ENCODE measurements at places on chromosomes 5 and 9.

DNA sequence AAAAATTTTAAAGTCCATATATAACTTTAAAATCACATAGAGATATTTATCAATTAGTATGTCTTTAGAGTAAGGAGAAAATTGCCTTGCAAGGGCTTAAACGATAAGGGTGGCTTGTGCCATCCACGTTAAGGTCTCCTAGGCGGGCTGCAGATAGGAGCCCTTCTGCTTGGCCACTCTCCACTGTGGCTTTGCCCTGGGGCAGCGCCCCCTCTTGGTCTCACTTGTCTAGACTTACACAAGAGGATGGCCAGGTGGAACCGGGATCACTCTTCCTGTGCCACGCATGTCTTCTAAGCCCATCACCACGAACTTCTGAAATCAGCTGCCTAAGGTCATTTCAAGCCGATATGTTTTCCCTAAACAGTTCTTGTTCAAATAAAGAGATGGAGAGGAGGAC, 2.9 kb downstream of the FPGS start:
- DNase-seq, result no peak

DNA sequence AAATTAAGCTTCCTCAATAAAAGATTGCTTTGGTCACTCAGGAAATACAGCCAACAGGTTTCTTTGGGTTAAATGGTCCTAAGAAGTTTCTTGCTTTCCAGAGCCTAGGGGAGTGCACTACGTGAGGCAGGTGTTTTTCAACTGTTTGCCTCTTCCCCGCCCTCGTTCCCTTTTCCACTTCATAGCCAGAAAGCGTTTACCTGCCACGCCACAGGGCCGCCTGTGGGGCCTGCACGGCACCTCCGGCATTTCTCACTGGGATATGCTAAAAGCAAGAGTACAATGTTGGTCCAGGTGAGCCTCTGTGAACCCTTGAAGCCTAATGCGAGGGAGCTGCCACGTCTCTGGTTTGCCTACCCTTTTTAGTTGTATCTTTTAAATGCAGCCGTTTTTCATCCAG, 167.6 kb upstream of the OTULINL start:
- DNase-seq, result no peak

DNA sequence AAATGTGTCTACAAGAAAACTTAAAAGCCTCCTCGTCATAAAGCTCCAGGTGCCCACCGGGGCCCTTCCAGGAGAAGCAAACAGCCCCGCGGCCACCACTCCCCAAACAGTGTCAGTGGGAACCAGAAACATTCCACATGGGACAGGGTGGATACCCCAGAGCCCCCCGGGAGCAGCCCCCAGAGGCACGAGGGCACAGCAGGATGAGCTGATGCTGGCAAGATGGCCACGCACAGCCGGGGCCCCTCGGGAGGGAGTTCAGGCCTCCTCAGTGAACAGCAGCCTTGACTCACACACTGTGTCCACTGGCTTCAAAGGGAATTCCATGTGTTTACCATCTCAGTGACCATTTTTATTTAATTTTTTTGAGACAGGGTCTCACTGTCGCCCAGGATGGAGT, 10.5 kb downstream of the EXD3 start:
- no peak for DNase-seq

GRCh38 chr5:55226027-55226933, 835 bp downstream of the MCIDAS start:
- no peak for DNase-seq

- DNase-seq, result no peak
Observed at GRCh38 chr9:108586471-108587139, 269.2 kb downstream of the ACTL7B start.

DNA sequence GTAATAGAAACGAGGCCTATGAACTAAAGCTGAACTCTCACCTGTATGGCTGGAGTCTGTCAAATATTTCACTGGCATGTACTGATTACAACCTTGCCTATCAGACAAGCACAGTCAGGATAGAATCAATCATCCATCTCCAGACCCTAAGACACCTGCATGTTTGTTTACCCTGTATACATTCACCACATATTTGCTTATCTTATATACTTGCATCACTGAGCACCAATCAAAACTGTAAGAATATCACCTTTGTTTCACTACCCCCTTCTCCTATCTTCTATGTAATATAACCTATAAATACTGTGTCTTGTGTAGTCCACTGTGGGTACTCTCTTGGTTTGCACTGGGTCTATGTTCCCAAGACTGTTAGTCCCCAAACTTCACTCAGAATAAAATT, 1085.7 kb downstream of the TAF11L14 start:
- no peak for DNase-seq

- no peak for DNase-seq
Observed at GRCh38 chr9:76784881-76785280, 20.6 kb downstream of the PCA3 start.

DNA sequence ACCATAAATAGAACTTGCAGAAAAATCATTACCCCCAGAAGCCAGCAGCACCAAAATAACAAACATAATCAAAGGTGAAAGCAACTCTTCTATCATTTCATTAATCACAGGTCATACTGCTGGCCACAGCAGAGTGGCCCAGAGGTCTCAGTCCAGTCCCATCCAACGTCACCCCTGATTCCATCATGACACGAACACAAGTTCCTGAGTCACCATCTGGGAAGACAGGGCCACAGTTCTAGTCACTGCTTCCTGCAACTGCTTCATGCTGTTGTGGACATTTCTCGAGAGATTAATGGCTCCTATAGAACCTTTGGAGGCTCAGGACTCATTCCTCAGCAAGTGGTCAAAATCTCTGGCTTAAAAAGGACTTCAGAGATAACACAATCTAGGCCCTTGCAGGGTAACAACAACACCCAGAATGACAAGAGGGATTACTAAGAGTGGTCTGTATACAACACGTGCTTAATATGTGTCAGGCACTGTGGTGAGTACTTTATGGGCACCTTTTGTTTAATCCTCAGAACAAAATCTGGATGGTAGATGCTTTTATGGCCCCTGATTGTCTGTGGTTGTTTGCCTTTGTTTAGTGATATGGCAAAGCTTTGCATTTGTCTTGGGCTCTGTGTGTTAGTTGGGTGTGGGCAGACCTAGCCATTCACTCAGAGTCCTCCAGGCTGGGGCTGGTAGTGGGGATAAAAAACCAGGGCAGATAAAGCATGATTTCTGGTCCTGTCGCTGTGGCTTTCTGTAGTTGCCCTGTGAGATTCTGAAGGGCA, 184.3 kb downstream of the DAB2IP start:
- no peak for DNase-seq

DNA sequence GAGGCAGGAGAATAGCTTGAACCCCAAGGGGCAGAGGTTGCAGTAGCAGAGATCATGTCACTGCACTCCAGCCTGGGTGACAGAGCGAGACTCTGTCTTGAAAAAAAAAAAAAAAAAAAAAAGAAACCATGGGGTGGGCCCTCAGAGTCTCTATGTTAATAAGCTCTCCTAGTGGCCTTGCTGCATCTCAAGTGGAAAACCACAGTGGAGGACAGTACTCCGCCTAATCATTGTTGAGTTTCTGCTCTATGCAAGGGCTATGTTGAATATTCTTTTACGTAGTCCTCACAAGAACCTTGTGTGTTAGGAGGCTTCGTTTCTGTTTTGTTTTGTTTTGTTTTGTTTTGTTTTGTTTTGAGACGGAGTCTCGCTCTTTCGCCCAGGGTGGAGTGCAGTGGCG, 48.9 kb downstream of the TJP2 start:
- DNase-seq, result no peak

DNA sequence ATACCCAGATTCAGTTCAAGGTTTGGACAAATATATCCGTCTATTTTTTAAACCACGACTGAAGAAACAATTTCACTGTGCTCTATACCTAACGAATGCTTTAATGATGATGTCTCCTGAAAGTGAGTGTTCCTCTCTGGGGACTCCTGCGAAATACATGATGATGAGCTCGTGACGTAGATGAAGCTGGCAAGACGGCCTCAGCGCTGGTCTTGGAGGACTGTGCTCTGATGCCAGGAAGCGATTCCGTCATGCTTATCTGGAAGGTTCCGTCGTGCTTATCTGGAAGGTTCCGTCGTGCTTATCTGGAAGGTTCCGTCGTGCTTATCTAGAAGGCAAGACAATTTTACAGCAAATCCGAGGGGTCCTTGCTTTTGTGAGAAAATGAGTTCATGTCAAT, 250.8 kb upstream of the IRX2 start:
- no peak for DNase-seq

GRCh38 chr9:744046-744712, 97.3 kb upstream of the DMRT1 start:
- DNase-seq, result no peak

DNA sequence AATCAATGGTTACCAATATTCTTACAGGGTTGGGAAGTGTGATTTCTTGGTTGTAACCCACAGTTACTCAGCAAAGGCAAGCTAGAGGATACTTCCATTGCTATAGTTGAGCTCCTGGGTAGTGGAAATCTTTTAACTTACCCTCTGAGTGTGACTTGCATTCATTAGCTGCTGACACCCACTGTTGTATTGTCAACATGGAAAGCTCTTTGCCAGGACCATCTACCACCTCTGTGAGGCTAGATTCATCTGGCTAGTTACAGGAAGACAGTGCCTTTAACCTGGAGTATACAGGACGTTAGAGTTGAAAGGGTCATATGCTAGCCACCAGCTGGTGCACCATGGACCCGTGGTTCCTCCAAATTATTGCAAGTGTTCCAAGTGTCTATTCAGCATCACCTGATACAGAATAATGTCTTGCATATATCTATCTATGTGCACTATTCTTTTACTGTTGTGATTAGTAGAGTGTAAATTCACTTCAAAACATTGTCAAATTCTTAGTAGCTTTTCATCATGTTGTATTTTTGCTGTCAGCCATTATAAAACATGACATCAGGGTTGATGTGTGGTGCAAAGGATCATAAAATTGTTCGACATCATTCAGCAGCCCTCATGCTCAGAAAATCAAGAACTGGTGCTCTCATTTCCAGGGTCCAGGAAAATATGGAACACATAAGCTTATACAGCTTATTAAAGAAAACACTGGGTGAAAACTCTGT, 239.0 kb downstream of the PJA2 start:
- no peak for DNase-seq

GRCh38 chr9:99056186-99056585, 48.7 kb upstream of the TGFBR1 start:
- no peak for DNase-seq

DNA sequence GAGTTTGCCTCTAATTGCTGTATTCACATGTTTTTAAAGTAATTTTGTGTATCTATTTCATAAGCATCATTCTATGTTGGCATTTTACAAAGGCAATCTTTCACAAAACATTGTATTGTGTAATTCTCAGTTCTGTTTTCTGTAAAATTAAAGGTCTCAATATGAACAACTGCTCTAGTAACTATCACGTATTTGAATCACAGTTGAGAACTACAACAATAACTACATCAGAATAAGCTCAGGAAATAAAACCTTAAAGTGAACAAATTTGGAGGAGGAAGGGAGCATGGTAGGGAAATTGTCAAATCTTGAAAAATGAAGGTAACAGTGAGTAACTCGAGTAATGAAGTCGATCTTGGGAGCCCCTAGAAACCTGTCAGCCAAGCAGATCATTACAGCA, 22.5 kb upstream of the CAMK4 start:
- DNase-seq, result no peak

DNA sequence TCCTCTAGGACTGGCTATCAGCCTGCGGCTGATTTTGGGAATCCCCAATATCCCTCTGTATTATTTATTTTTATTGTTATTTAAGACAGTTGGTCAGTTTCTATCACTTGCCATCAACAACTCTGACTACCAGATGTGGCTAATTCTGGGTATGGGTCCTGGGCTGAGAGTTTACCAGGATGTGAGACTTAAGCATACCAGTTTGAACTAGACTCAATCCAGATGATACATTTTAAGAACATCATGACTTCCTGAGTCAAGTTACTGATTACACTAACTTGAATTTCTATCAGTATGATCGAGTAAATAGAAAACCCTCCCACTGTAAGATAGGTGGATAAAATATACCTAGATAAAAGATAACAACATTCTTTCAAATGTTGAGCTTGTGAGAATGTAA, 634.0 kb downstream of the MAT2B start:
- no peak for DNase-seq

- DNase-seq, result no peak
Observed at GRCh38 chr9:71824257-71824656, 55.9 kb upstream of the CEMIP2 start.

GRCh38 chr5:59562756-59563389, 330.7 kb downstream of the PDE4D start:
- DNase-seq, result no peak

DNA sequence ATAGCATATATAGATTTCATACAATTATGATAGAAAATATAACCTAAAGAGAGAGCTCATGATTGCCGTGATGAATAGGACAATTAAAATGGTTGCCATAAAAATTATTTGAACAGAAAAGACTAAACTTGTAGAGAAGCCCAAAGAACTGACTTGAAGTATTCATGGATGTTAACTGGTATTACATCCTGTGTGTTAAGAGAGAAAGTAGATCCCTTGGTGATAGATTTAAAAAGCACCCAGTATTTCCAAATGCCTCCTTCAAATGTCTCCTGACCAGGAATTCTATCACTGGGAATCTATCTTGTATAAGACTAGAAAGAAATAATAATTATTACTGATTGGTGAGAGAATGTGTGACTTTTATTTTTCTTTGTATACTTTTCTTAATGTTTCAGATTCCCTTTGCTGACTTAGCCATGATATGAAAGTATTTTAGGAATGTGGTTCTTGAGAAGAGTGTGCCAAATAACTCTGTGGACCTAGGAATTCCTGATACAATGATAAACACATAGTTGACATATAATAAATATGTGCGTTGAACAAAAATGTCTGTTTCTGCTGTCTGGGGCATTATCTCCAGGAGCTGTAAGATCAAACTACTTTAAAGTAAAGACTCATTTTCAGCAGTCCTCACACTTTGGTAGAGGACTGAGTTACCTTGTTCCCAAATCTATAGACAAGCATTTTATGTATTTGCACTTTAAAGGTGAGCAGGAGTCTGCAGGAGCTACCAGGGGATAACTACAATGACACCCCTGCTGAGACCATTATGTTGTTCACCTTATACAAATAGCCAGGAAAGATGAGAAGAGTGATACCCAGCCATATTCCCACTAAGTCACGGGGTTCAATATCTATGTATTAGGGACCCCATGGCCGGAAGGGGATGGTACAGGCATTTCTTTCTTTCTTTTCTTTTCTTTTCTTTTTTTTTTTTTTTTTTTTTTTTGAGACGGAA, 211.1 kb upstream of the TLE4 start:
- DNase-seq, result no peak

DNA sequence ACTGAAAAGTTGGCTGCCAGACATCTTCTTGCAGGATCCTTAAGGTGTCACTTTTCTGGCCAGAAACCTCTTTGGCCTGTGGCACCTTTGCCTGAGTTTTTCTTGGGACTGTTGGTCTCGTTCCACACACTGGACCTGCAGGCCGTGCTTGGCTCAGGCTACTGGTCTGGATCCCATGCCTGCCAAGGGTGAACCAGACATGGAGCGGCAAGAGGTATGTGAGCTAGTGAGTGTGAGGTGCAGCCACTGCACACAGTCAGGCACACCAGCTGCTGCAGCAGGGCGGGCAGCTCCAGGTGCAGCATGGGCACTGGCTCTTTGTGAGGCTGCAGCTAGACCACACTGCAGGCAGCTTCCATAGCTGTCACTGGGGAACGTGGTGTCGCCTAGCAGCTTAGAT, 47.9 kb downstream of the NDUFAF2 start:
- DNase-seq, result no peak
